Activated CD4-positive, alpha-beta memory T cell treated with anti-CD3 and anti-CD28 coated beads, Interleukin-2, amount 10 ng/mL, durations not matched to agents 7 days and 5 days (primary cell): ENCODE measurements at places on chromosomes 1 and 21. TPM values are rescaled to one million over a fixed set of nuclear protein-coding genes. Genes with fewer than 3 reads are reported as not detected.

DNA sequence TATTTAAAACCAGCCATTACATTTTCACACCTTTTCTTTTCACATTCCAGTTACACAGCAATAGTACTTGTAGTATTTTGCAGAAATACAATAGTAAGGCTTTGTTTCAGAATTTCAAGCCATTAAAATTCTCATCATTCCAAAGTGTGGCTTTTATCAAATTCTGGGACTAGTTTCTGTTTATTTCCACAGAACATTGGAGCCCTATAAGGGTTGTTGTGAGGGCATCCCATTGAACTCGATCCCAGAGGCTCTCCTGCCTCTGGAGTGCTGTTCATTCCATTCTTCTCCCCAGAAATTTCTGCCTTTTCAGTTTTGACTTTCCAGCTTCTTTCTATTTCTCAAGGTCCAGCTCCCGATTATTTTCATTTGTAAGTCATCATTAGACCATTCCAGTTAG lies 645.5 kb downstream of the ADGRL2 start:
- no peak for DNase-seq

DNA sequence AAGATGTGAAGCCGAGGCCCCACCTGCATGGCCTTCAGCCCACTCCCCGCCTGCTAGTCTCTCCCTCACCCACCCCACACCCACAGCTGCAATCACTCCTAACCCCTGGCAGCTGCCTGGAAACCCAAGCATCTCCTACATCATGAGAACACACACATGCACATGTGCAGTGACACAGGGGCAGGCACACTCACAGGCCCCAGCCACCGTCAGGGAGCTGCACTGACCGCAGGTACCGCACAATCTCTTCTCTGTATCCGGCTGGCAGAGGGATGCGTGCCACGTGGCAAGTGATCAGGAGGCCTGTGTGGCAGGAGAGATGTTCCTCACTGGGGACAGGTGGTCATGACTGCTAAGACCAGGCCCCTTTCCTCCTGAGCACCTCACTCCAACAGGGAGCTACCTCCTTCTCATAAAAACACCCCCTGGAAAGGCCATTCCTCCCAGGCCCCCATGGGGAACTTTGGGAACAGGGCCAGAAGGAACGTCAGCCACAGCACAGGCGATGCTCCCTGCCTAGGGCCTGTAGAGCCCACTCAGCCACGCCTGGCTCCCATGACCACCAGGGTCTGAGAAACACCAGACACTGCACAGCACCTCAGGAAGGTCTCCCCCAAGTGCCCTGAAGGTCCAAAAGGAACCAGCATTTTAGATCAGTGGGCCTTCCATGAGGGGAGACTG lies 6.0 kb downstream of the LSS start:
- no peak for DNase-seq

DNA sequence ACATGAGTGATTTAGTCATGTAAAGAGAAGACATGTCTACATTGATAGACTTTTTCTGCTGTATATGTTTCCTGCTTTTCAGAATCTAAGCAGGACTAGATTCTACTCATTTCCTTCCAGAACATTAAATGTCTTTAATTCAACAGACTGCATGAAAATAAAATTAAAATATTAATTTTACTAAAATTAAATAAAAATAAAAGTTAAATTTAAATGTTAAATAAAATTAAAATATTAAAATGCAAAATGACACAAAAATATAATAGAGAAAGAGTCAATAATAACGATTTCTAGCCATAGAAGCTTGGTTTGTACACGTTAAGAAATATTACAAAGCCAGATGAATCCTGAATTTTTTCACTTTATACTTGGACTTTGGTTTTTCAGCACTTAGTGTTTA lies 552.8 kb upstream of the NR5A2 start:
- no peak for DNase-seq

GRCh38 chr1:918843-919242 lies 4.9 kb upstream of the SAMD11 start:
- DNase-seq, result no peak

DNA sequence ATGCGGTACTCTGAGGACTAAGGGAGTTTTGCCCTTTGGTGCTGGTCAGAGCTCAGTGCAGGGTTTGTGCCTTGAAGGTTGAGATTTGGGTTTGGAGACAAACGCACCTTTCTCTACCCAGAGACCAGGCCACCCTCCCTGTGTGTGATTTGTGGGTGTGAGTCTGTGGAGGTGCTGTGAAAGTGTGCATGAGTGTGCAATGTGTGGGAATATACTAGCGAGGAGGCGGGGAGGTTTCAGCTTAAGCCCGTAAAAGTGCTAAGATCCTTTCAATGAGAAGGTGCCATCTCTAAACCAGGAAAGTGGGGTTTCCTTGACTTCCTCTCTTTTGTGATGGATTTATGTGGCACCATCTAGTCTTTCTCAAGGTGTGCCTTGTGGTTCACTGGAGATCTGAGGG lies 225.7 kb downstream of the HHAT start:
- DNase-seq, result no peak

DNA sequence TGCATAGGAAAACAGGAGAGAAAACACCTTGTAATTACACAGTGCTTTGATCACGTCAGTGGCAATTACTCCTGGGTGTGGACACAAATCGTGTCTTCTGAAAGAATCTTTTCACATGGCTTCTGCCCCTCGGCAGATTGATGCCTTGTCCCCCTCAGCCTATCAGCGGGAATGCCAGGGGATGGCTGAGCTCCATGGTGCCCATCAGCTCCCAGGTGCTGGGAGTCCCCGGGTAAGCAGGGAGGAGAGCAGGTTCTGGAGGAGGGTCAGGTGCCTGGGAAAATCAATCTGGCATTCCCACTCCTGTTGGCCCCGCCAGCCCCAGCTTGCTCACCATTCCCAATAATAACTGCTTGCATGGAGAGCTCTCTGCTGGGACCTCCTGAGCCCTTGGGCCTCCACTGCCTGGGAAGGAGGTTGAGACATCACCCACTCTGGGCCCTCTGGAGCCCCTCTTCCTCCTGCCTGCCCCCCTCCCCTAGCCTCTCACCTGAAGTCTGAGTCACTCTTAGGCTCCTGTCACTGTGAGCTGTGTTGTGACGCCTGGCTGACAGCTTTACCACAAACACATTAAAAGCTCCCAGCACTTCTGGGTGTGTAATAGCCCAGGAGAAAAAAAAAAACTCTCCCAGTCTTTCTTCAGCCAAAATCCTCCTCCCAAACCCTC lies 4.9 kb downstream of the CAMK2N1 start:
- no peak for DNase-seq

- DNase-seq, result no peak
Measured at GRCh38 chr1:175013445-175013844, 9.8 kb downstream of the MRPS14 start.

DNA sequence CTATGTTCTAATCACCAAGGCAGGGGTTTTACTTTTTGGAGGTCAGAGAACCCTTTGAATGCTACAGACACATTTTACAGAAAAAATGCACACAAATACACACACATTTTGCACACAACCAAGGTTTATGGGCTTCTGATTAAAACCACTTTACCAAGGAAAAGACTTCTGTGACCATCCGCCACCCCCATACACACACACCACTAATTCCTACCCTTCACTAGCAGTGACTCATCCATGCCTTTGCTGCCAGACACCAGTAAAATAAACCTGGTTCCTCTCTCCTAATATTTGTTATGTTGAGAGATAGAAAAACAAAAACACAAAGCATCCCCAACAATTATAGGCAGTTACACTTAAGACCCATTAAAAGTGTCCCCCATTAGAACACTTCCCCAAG lies 12.9 kb downstream of the PIGM start:
- no peak for DNase-seq

DNA sequence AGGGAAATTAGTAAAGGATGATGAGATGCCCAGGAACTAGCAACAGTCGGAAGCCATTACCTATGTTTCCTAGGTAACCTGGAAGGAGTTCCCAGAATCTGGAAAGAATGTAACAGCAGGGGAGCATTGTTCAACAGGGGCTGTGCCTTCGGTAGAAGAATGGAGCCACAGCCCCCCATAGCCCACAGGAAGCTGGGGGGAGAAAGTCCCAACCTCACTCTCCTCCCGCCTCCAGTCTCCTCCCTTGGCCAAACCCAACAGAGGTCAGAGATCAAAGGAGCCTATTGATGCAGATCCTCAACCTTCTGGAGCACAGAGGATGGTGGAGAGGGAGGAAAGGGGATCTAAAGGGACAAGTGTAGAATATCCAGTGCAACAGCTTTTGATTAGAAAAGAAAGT lies 131.5 kb upstream of the SLC44A3 start:
- DNase-seq, result no peak

- no peak for DNase-seq
Measured at GRCh38 chr1:119116725-119117124, 23.7 kb downstream of the WARS2 start.

Gene TRIM17
- 3.8 TPM for total RNA-seq

Gene DAP3
- 123 TPM for total RNA-seq

Gene RHBDL2
- not detected for total RNA-seq
